ENCODE measurements at places on chromosomes 13 and 19. TPM values are rescaled to one million over a fixed set of nuclear protein-coding genes. Genes with fewer than 3 reads are reported as not detected.

Gene CCNA1
- 0.33 TPM for total RNA-seq

Gene UBE2S
- total RNA-seq: 37.9 TPM

Gene NLRP9
- not detected for total RNA-seq

Gene KLF12
- 15.4 TPM for total RNA-seq

Gene ATP8B3
- total RNA-seq: 0.19 TPM

Gene TTC9B
- not detected for total RNA-seq

Gene MYH14
- 2.5 TPM for total RNA-seq

Gene RNASEH2B
- total RNA-seq: 27.5 TPM

Gene IFT88
- total RNA-seq: 10.4 TPM

Gene DLL3
- not detected for total RNA-seq

Gene FAM32A
- 103 TPM for total RNA-seq

Gene DACH1
- total RNA-seq: 1.4 TPM

Gene MTMR6
- total RNA-seq: 24.1 TPM

Gene NLRP11
- not detected for total RNA-seq

Gene OR7A10
- total RNA-seq: not detected

Gene FPR3
- 9.9 TPM for total RNA-seq

Gene PEAK3
- total RNA-seq: 1.7 TPM

Gene FXYD5
- 39.1 TPM for total RNA-seq

Gene WDR88
- not detected for total RNA-seq

Gene TUBA3C
- not detected for total RNA-seq

Gene SPTBN4
- total RNA-seq: 2.1 TPM

Gene ANKLE1
- total RNA-seq: 1.4 TPM

Gene KLF1
- total RNA-seq: not detected

Gene KIR3DL2
- total RNA-seq: not detected

Gene IGFL3
- not detected for total RNA-seq
